Testis (tissue), 5 donors: ENCODE measurements at places on chromosomes 3 and 15. TPM values are rescaled to one million over a fixed set of nuclear protein-coding genes. Genes with fewer than 3 reads are reported as not detected.

Gene RGMA
- total RNA-seq: 120 TPM

Gene PLA2G4E
- total RNA-seq: 0.31 TPM

Gene STXBP5L
- total RNA-seq: 10.0 TPM

Gene LIPC
- total RNA-seq: not detected

Gene ARPP21
- 0.47 TPM for total RNA-seq

Gene PDIA3
- total RNA-seq: 120 TPM

Gene GOLGA6B
- total RNA-seq: 7.4 TPM

DNA sequence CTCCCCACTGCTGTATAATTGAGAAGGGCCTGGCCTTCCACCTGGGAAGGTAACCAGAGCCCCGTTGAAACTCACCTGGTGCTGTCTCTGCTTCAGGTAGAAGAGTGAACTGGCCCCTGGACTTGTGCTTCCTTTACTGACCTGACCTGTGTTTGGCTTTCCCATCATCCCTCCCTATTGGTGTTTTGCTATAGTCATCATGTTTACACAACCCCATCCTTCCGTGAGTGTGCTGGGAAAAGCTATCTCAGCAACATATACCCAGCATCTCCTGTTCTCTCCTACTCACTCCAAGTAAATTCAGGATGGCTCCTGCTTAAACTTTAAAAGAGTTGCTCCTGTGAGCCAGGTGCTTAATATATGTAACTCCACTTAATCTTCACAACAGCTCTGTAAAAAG, 77.2 kb upstream of the TSC22D2 start:
- no peak for DNase-seq

GRCh38 chr3:9345041-9345440, 17.8 kb upstream of the THUMPD3 start:
- no peak for DNase-seq

DNA sequence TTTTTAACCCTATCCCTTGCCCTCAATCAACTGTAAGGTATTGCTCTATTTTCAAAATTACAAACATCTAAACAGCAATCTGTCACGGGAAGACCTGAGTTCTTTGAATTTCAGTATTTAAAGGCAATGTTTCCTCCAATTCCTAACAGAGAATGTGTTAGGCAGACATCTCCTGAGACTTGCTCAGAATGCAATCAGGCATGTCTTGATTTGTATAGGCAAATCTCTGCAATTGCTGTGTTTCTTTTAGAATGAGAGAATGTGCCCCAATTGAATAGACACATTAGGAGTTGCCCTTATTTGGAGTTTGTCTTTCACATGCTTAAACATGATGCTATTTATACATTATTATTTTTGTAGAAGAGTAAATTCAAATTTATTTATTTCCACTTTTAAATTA, 205.6 kb downstream of the CADM2 start:
- DNase-seq: no peak

DNA sequence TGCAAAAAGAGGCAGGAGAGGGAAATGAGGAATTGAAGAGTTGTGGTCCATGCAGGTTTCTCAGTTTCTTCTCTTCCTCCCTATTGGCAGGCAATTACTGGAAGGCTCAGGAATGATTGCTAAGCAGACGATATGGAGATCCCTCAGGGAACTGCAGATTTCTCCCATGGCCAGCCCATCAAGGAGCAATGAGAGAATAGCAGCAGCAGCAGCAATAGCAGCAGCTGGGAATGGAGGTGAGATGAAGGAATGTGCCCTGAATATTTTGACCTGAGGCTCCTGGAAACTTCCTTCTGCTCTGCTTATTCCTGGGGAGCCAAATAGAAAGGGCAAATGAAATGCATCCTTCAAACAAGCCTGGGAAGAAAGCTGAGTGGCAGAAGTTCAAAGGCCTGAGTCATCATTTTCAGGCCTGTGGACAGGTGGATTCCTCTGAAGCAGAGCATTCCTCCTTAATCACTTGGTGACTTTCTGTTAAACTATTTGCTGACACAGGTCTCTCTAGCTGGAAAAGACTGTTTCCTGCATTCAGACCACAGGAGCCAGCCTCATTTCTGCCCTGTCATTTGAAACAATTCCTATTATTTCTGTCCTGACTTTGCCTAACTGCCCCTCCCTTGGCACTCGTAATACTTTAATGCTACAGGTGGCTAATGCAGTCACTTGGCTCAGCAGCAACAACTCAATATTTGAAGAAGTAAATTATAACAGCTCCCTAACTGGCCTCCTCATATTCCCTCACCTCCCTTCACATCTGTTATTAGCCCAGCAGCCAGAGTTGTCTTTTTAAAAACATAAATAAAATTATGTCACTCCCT, 146.9 kb upstream of the GADL1 start:
- DNase-seq: no peak

DNA sequence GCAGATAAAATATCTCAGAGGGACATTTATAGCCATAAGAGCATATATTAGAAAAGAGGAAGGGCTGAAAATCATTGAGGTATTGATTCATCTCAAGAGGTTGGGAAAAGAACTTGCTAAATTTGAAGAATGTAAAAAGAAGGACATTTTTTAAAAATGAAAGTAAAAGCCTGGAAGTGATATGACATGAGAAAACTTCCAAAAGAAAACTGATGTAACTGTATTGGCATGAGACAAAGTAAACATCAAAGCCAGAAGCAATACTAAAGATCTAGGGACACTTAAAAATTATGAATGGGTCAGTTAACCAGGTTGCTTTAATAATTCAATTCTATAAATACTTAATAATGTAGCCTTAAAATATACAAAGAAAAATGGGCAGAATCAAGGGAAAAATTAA, 31.9 kb downstream of the CEP63 start:
- DNase-seq: no peak

- no peak for DNase-seq
Measured at GRCh38 chr3:81352867-81353266, 408.6 kb downstream of the GBE1 start.

DNA sequence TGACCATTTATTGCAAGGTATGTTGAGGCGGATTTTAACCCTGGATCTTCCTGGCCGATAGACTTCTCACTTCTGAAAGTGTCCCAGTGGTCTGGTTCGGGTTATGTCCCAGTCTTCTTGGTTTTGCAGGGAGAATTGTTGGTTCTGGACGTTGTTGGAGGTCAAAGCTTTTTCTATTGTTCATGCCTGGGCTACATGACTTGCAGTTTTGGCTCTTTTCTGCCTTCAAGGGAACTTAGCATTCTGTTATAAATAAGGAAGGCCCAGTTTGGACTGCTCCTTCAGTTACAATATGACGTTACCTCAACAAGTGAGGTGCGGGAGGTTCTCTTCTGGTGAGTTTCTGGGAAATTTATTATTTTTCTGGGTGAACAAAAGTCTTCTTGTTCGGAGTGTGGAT, 614.3 kb downstream of the DIPK2A start:
- DNase-seq: no peak

DNA sequence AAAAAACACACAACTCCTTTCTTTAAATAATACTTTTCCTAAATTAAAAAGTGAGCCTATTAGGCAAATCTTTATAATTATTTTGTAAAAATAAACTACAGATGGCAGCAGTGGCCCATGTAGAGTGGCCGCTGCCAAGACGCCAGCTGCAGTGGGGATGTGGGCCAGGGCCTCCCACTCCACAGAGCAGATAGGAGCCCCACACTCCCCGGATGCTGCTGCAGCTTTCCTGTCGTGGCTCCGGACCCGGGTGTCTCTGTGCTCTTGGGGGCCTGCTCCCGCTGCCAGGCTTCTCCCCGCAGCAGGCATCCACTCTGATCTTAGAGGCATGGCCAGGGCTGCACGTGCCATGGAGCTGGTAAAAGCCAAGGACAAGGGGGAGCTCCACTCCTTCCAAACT, 67.5 kb downstream of the PROS1 start:
- DNase-seq: no peak

DNA sequence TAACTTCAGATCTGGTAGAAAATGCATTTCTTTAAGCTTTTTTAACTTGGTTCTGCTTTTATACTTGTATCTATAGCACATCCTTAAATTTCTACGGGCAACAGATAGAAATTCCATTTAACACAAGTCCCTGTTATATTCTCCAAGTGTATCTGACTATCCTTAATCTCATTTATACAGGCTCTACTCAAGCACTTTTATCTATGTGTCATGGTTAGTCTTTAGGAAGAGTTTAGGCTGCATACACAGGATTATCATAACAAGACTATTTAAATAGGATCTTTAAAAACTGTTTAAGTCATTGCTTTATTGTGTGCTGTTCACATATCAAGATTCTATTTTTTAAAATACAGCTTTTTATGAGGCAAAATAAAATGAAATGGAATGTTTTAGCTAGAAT, 52.7 kb downstream of the SETD5 start:
- no peak for DNase-seq
